Renal pelvis (tissue), 12 donors: ENCODE measurements at places on chromosomes 16 and 17. TPM values are rescaled to one million over a fixed set of nuclear protein-coding genes. Genes with fewer than 3 reads are reported as not detected.

GRCh38 chr16:86491640-86492023 lies 18.7 kb upstream of the FOXF1 start:
- DNase-seq, result no peak

DNA sequence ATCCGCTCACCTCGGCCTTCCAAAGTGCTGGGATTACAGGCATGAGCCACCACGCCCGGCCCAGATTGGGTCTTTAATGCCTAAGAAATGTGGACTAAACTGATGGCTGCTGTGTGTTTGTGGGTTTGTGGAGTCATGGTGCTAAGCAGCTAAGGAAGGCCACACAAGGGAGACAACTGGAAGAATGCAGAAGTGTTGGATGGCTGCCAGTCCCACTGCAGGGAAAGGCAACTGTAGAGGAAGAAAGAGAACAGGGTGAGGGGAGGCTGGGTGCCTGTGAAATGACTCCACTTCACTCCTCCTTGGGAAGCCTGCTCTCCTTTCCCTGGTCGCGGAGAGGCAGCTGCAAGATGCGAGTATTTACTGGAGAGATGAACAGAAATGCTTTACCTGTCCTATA lies 23.5 kb upstream of the SIAH1 start:
- DNase-seq, result no peak

- DNase-seq, result peak; percentile 93
Observed at GRCh38 chr16:69186642-69187445, at the start of gene SNTB2. SNTB2 (plus strand) TSS chr16:69187164; CDS start chr16:69187167, 3 bp downstream.

GRCh38 chr16:75555213-75555706 lies 792 bp downstream of the TMEM231 start:
- peak; percentile 91 for DNase-seq

GRCh38 chr17:66446419-66446818 lies 144.0 kb downstream of the PRKCA start:
- no peak for DNase-seq

GRCh38 chr17:79788989-79789942 lies 7.6 kb downstream of the CBX8 start:
- no peak for DNase-seq

- no peak for DNase-seq
Observed at GRCh38 chr17:8602679-8603078, 27.8 kb downstream of the MYH10 start.

DNA sequence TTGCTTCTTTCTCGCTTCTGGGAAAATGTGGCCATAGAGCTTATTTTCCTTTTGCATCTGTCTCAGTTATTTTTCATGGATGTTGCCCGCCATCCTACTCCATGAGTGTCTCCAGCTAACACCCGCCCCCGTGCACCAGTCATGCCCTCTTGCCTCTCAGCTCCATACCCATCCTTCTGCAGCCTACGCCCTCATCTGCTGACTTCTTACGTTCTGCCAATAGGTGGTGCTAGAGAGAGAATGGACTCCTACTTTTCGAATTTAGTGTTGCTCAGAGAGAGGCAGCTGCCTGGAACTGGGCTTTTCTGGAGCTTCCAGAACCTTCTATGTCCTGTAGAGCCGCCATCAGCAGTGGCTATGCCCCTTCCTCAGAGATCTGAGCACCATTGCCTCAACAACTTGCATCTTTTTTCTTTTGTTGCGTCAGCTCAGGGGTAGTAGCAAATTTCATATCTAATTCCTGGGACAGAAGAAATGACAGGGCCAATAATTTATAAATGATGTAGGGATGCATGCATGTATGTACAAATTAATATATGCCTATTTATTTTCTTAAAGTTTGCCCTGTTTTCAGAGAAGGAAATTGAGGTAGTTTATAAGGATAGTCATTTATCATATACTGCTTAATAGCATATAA lies 119.7 kb upstream of the MYOCD start:
- DNase-seq, result no peak

GRCh38 chr16:74307383-74307782 lies 10.8 kb downstream of the PSMD7 start:
- no peak for DNase-seq

DNA sequence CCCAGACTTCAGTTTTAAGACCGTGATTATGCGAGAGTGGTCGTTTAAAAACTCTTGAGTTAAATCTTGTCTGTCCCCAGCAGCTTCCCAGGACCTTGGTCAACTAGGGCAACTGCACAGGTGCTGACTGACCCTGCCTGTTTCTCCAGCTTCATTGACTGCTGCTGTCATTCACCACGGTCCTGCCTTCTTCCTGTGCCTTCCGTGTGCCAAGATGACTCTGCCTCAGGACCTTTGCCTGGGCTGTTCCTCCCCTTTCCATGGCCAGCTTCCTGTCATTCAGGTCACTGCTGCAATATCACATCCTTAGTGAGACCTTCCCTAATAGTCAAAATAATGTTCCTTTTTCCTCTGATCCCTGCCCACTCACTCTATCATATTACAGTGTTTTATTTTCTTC lies 3.9 kb downstream of the KIAA0513 start:
- no peak for DNase-seq

DNA sequence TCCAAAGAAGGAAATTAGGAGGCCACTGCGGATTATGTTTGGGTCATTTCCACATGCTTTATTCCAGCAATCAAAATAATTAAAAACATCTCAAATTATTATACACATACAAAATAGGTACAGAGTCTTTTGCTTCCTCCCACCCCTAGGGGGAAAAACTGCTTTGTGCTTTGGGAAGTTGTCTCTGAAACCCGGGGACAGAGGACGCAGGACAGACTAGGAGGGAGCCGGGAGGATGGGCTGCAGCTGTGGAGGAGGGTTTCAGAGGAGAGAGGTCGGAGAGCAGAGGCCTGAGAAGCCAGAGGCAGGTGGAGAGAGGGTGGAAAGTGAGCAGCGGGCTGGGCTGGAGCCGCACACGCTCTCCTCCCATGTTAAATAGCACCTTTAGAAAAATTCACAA lies 17.4 kb downstream of the COL1A1 start:
- no peak for DNase-seq

DNA sequence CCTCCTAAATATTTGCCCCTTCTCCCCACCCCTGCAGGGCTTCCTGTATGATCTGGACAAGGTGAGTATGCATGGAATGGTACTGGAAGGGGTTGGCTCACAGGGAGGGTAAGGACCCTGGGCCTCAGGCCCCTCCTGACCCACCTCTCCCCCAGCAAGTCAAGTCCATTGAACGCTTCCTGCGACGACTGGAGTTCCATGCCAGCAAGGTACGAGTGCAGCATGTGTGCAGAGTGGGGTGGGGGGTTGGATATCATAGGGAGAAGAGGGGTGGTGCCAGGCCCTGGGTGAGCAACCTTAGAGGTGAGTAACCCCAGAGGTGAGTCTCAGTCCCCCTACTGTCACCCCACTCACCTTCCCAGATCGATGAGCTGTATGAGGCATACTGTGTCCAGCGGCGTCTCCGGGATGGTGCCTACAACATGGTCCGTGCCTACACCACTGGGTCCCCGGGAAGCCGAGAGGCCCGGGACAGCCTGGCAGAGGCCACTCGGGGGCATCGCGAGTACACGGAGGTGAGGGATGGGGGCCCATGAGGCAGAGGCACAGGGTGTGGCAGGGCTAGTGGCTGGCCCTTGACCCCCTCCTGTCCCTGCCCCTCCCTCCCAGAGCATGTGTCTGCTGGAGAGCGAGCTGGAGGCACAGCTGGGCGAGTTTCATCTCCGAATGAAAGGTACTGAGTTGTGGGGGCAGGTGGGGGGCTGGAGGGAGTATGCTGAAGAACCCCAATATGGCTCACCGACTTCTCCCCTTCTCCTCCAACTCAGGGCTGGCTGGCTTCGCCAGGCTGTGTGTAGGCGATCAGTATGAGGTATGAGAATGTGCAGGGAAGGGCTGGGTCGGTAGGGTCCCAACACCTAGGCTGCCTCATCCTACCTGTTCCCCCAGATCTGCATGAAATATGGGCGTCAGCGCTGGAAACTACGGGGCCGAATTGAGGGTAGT lies 11.3 kb downstream of the RIPOR1 start:
- no peak for DNase-seq

DNA sequence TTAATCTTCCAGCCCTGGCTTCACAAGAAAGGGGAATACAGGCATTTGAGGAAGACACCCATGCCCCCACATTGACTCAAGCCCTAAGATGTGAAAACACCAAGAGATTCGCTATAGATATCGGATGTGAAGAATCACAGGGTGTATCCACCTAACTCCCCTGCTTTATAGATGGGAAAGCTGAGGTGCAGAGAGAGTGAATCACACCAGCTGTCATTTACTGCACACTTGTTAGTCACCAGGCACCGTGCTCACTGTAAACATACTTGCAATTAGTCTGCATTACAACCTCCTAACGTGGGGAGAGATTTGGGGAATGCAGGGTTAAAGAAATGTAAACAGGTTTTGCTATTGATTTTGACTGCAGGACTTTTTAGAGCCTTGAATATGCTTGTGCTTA lies 325.5 kb downstream of the C16orf95 start:
- DNase-seq, result no peak

DNA sequence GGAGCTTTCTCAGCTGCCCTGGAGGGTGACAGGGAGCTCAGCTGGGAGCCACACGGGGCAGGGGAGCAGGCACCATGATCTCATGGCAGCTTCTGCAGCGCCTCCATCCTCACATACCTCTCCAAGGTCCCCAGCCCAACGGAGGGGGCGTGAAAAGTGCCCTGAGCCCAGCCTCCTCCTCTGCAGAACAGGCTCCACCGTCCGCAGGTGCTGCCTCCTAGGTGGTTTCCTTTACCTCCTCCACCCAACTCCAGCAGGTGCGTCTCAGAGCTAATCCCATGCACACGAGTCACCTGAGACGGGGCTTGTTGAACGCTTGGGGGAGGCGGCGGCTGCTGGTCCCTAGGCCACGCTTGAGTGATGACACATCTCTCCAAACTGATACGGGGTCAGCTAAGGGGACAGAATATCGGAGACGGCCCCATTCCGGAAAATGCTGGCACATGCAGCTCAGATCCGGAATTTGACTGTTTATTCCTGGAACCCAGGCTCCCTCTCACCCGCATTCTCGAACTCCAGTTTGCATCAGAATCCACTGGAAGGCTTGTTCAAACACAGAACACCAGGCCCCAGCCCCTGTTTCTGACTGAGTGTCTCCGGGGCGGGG lies 387 bp upstream of the SLC38A8 start:
- peak; percentile 45 for DNase-seq

GRCh38 chr17:45277216-45277849 lies 15.4 kb upstream of the SPATA32 start:
- DNase-seq, result peak; percentile 90

DNA sequence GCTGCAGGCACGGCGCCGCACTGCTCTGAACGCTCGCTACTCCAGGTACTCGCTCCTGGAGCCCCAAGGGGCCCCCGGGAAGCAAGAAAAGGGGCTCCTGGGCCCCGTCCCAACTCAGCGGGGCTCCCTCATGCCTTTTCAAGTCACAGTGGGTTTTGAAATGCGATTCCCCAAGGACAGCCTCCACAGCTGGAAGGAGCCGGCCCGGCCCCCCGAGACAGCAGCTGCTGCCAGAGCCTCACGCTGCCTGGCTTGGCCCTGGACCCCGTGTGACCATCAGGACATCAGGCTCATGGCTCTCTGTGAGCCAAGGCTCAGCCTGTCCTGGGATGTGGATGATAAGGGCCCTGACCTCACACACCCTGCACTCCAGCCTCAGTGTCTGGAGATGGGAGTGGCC lies 80.6 kb downstream of the LMF1 start:
- no peak for DNase-seq

- no peak for DNase-seq
Observed at GRCh38 chr17:1638171-1638590, 7.4 kb downstream of the SCARF1 start.

Gene STRADA
- 74.3 TPM for polyA plus RNA-seq

DNA sequence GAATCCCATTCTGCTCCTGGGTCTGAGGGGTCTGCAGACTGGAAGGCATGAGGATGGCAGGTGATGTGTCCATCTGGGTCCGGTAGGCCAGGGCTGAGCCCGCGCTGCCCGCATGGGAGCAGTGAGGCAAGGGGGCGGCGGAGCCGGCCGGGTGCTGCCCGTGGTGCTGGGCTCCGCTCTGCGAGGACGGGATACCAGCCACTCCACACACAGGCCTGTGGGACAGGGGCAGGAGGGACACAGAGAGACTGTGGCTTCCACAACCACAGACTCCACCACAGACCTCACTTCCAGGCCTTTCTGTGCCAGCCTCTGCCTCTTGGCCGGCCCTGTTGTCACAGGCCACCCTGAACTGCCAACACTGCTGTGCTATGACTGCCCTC lies 25.4 kb downstream of the MAP1LC3B start:
- DNase-seq, result no peak

GRCh38 chr17:72811976-72812687 lies 280.4 kb downstream of the SLC39A11 start:
- DNase-seq, result no peak

GRCh38 chr17:72838581-72838980 lies 253.9 kb downstream of the SLC39A11 start:
- DNase-seq, result no peak

Gene HS3ST3A1
- 5.3 TPM for polyA plus RNA-seq

- DNase-seq, result no peak
Observed at GRCh38 chr16:606656-607307, 16.9 kb downstream of the RAB40C start.

- no peak for DNase-seq
Observed at GRCh38 chr16:71972356-71972755, 27.8 kb downstream of the PKD1L3 start.

GRCh38 chr16:31880322-31880979 lies 6.8 kb downstream of the ZNF267 start:
- no peak for DNase-seq

DNA sequence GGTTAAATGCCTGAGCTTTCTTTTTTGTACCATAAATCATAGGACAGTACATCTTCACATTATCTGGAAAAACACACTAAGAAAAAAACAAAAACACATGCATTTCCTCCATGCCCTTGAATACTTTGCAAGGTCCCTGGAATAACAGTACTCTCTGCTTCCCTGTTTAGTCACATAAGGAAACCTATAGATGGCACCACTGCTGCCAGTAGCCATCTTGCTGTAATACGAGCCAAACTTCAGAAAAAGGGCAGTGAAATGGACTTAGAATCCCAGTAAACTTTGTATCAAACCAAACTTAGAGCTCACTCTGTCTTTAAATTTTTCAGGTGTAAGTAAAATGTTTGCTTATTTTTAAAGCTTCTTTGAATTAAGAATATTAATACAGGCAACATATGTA lies 435.5 kb downstream of the KCNJ2 start:
- no peak for DNase-seq

Gene GAA
- 48.2 TPM for polyA plus RNA-seq

- no peak for DNase-seq
Observed at GRCh38 chr17:58202859-58203258, 10.3 kb downstream of the EPX start.

Gene ITGB4
- polyA plus RNA-seq, result 17.1 TPM

GRCh38 chr17:40963838-40964237 lies 2.9 kb downstream of the KRT39 start:
- DNase-seq, result no peak

- no peak for DNase-seq
Observed at GRCh38 chr17:36608794-36609497, 7.6 kb downstream of the MRM1 start.
